CD4-positive, alpha-beta T cell treated with Interleukin-1 beta for 1 hour (primary cell): ENCODE measurements at places on chromosomes 6 and 20.

DNA sequence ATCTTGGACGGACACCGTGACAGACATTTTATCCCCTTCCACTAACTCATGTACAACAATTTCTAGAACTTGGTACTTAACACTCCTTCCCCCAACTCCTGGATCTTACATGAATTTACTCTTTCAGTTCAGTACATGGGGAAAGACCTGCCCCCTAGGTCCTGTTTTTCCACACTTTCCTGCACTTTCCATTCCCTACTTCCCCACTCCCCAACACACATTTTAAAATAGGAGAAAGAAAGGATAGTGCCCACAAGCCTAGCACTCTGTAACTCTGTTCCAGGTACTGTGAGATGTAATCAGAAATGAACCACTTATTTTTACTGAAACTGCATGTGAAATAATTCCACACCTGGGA is 1.3 kb downstream of the ADGRG6 start:
- no peak for DNase-seq

- no peak for DNase-seq
Measured at GRCh38 chr6:124968401-124968800, 6.2 kb downstream of the RNF217 start.

DNA sequence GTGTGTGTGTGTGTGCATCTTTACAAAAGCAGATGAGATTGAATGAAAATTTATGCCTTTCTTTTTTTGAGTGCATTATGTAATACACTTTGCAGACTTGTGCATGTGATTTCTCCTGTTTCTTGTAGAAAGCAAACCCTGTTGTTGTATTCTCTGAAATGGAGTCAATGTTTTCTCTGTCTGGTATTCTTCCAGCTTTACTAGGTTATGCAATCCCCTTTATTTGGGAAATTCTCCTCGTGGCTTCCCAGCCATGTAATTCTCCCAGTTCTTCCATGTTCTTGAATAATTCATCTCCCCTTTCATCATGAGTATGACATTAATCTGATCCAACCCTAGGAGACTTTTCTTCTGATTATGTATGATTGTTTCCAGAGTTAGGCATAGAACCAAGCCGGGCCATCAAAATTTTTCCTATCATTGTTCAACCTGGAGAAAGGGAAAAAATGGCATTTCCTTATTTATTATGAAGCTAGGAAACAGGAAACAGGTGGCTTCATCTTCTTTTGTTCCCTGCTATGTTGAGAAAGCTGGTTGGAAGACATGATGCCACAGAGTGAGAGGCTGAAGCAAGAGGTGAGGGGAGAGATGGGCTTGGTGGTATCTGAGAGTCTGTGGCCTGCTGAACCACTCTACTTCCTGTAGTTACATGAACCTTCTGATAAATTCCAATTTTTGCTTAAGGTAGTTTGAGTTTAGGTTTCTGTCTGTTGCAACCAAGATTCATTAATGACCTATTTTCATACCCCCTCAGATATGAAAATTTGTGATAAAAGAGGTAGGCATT is 68.8 kb downstream of the PRL start:
- DNase-seq = no peak

DNA sequence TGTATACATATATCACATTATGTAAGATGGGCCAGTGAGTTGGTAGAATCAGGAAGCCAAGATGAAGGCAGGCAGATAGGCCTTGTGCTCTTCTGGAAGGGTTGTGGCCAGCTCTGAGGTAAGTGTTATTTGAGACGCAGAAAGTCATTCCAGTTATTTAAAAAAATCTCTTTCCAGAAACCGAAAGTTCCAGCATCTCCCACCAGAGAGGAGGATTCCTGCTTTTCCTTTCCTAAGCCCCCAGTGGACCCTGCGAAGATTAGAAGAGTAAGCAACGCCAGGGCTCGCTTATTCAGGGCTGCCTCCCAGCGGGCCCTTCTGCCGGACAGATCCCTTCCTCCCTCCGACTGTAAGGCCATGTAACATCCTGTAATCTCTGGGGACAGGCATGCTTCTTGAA is 20.4 kb downstream of the ARMC2 start:
- DNase-seq = no peak

- DNase-seq = no peak
Measured at GRCh38 chr6:106736502-106736901, 107.1 kb downstream of the QRSL1 start.

DNA sequence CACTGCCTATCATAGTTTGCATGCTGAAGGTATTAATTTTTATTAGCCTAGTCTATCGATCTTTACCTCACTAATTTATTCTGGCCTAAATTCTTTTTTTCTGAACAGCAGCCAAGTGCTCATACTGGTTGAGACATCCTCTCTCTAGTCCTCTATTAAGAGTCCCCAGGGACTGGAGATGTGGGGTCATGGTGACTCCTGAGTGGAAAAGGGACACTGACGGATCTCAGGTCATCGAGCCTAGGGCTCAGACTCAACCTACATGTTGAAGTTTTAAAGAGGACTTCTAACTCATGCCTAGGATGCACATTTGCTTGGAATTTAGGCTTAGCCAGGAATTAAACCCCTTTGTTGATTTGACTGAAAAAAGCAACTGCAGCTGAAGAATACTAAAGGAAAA is 378.1 kb downstream of the BTBD9 start:
- no peak for DNase-seq

- DNase-seq = no peak
Measured at GRCh38 chr6:129733290-129733689, 23.3 kb upstream of the ARHGAP18 start.

DNA sequence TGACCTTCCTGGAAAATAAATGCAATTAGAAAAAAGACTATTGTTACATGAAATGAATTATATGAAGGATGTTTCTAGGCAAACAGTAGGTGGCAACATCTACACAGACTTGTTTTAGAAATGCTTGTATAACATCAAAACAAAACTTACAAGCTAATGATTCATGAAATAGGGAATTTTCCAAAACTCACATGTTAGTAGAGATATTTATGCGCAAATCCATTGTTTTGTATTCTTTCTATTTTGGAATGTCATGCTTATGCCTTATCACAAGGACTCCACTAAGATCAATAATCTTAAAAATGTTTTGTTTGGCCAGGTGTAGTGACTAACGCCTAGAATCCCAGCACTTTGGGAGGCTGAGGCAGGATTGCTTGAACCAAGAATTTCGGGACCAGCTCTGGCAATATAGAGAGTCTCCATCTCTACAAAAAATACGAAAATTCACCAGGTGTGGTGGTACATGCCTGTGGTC is 32.3 kb upstream of the LGSN start:
- no peak for DNase-seq

GRCh38 chr6:167272696-167273379 is 18.3 kb upstream of the UNC93A start:
- DNase-seq = no peak

DNA sequence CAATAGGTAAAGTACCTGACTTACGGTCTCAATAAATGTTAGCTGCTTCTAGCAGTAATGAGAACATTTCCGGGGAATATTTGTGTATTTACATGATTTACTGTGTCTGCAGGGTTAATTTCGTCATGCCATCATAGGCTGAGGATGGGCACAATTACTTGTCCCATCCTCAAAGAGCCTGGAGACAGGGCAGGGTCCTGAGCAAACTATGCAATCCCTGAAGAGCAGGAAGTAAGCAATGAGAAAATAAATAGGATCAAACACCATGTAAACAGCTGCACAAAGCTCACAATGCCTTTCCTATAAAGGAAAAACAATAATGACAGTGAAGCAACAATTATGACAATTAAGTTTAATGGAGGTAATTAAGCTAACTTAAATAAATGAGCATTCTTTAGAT is 114.6 kb upstream of the FOXQ1 start:
- no peak for DNase-seq

- DNase-seq = no peak
Measured at GRCh38 chr20:50673466-50674137, 17.7 kb downstream of the RIPOR3 start.

DNA sequence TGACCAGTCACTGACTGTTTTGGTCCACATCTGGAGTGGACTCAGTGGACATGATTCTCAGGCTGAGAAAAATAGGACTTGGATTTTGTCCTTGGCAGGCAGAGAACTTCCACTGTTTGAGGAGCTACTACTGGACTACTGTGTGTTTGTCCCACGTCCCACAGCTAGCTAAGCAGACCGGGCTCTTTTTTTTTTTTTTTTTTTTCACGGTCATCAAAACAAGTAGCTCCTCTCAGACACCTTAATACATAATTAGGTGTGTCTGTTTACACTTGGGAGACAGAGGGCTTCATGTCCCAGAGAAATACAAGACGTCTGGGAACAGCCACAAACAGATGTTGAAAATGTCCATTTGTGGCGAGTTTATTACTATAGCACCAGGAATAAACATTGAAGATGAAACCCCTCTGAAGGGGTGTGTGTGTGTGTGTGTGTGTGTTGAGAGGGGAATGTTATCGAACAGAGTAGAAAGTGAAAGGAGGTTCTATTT is 155.0 kb upstream of the SUPT3H start:
- DNase-seq = no peak

DNA sequence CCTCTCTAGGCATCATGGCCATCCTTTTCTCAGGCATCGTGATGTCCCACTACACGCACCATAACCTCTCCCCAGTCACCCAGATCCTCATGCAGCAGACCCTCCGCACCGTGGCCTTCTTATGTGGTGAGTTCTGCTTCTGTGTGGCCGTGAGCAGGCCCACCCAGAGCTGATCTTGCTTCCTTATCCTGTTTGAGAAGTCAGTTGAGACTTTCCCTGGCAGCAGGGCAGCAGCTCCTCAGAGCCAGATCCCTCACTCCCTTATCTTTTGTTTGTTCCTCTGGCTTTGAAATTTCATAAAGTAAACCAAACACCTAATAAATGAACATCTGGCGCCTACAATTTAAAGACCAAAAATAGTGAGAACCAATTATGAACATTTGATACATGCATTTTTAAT is 40.6 kb downstream of the SPATA2 start:
- no peak for DNase-seq

- DNase-seq = no peak
Measured at GRCh38 chr6:147733686-147734085, 225.2 kb downstream of the SAMD5 start.

- no peak for DNase-seq
Measured at GRCh38 chr6:125562156-125562555, 187.3 kb upstream of the HEY2 start.

GRCh38 chr20:37333130-37333847 is 12.7 kb upstream of the SRC start:
- no peak for DNase-seq
